ENCODE measurements at places on chromosomes 1 and 21. TPM values are rescaled to one million over a fixed set of nuclear protein-coding genes. Genes with fewer than 3 reads are reported as not detected.

FMO1 gene
- 0.28 TPM for total RNA-seq

GJC2 gene
- total RNA-seq, result 2.7 TPM

UBL4B gene
- total RNA-seq, result not detected

USH2A gene
- not detected for total RNA-seq

ECM1 gene
- 13.8 TPM for total RNA-seq

OR2T35 gene
- not detected for total RNA-seq

DNALI1 gene
- 5.0 TPM for total RNA-seq

CNKSR1 gene
- total RNA-seq, result 0.19 TPM

TMCO2 gene
- total RNA-seq, result not detected

RBM8A gene
- total RNA-seq, result 212 TPM

ASCL5 gene
- total RNA-seq, result under 0.01 TPM

OR2AK2 gene
- total RNA-seq, result not detected

AQP10 gene
- 0.19 TPM for total RNA-seq

GUCA2B gene
- not detected for total RNA-seq

KRTAP19-1 gene
- total RNA-seq, result not detected

FAM110D gene
- total RNA-seq, result under 0.01 TPM

FAM43B gene
- total RNA-seq, result not detected

BACE2 gene
- total RNA-seq, result 25.5 TPM

BTBD19 gene
- total RNA-seq, result 4.4 TPM

GADD45A gene
- 33.0 TPM for total RNA-seq

Data from regular cardiac myocyte (primary cell).